ENCODE measurements at places on chromosomes 16 and 17.

GRCh38 chr17:82528484-82529265 is 9.1 kb downstream of the FOXK2 start:
- no peak for DNase-seq

GRCh38 chr16:49884033-49885015 is 28.4 kb upstream of the ZNF423 start:
- no peak for DNase-seq

DNA sequence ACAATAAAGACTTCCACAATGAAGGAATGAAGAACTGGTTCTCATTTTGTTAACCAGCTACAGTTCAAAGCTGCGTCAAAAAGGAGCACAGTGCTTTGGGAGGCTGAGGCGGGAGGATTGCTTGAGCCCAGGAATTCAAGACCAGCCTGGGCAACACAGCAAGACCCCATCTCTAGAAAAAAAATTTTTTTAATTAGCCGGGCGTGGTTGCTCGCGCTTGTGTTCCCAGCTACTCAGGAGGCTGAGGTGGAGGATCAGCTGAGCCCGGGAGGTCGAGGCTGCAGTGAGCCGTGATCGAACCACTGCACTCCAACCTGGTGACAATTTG is 764 bp upstream of the SLC6A4 start:
- DNase-seq: no peak

- no peak for DNase-seq
Measured at GRCh38 chr17:49908782-49909714, 59.9 kb upstream of the DLX4 start.

DNA sequence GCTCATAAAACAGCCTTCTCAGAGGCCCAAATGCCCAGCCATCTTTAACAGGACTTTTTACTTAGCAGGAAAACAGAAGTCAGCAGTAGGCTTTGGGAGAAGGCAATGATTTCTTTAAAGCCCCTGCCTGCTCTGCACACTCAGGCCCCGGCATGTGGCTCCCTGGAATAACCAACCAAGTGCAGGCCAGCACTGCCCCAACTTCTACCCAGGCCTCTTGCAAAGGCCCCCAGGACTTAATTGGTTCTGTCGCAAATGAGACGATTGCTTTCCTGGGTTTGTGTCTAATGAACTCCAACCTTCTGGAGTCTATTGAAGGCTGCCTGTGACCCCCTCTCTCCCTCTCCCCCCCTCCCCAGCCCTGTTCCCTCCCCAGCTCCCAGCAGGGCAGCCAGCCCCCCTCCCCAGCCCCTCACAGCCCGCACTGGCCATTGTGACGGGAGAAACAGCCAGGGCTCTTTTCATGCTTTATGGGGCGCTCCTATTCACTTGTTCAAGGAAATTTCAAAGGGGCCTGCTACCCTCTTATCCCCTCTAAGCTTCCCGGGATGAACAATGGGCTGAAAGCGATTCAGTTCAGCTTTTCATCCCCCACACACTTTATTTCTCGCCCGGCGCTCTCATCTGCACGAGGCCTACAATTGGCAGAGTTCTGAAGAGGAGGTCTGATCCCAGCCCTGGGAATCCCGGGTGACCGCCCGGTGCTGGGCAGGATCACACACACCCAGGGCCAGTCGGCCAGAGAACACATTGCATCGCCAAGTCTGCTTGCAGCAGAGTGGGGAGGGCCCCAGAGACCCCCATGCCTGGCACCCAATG is 15.5 kb downstream of the AXIN2 start:
- no peak for DNase-seq
